ENCODE measurements at places on chromosomes 2 and 18.

- no peak for DNase-seq
These were observed 605 bp downstream of the ZNF2 start for GRCh38 chr2:95166065-95166763.

DNA sequence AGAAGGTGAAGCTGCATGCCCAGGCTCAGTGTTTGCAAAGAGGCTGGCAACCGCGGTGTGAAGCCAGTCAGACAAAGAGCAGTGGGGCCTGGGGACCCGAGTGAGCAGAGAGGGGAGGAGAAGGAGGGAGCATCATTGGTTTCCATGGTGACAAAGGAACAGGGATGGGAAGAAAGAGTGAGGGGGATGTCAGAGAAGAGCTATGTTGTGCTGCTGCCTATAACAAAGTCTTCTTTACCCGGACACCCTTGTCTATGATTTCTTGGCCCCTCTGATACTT lies 14.5 kb downstream of the TMEM247 start:
- no peak for DNase-seq

- no peak for DNase-seq
These were observed 786 bp downstream of the POLE4 start for GRCh38 chr2:74959106-74959751.

GRCh38 chr2:11396467-11397445 lies 52.3 kb upstream of the ROCK2 start:
- no peak for DNase-seq

DNA sequence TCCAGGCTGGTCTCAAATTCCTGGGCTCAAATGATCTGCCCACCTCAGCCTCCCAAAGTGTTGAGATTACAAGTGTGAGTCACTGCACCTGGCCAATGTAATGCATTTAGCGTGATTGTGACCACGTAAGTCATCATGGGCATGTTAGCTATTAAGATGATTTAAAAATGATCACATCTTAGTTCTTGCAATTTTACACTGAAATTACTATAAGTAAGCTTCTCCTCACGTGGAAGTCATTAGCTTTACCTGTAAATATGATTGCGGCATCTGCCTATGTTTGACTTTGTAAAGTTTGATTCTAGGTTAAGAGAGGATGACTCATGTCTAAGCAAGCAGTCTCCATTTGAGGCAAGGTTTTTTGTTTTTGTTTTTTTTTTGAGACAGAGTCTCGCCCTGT lies 85.5 kb downstream of the PMAIP1 start:
- no peak for DNase-seq

DNA sequence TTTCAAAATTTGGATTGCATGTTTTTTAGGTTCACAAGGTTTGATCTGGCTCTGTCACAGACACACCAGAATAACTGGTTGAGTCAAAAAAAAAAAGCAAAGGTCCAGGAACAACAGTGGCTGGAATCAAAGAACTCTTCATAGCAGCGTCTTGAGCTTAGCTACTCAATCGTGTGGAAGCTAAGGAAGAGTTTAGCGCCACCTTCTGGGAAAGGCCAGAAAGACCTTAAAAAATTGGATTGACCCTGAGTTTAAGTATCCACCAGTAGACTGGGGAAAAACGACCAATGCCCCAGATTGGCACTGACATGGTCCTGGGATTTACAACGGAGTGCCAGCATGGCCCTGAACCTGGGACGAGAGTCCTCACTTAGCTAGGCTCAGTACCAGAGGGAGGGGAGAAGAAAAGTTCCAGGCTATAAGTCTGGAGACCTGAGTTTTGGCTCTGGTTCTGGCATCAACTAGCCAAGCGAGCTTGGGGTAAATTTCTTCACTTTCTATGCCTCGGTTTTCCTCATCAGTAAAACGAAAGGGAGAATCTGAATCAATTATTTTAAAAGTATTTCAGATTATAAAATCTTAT lies 71.1 kb upstream of the TFCP2L1 start:
- DNase-seq: peak; percentile 73

DNA sequence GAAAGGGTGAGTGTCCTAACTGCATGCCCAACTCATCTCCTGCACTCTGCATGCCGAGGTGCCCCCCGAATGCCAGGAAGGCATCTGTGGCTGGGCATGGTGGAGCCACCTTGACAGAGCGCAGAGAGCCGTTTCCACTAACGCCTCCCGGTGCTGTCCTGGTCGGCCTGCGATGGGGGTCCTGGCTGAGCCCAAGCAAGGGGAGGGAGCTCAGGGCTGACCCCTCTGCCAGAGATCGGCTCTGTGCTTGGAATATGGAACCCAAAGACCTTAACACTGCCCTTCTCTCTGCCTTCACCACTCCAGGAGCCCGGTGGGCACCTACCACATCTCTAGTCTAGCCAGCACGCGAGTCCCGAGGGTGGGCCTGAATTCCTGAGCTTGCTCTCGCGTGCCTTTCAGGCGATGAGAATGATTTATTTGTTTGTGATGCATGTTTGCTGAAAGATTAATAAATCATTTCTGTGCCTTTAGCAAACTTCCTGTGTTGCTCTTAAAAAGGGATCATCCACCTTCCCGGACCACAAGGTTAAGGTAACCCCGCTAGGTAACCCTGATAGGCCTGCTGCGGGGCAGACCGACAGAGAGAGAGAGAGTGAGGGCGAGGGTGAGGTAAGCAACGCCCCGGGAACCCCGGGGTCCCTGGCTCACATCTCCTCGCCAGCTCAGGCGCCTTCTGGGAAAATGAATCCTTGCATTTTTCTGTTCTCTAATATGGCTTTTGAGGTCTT lies 35.3 kb downstream of the PDIA6 start:
- DNase-seq: no peak

- no peak for DNase-seq
These were observed 71.4 kb downstream of the MARCHF4 start for GRCh38 chr2:216300906-216301305.

DNA sequence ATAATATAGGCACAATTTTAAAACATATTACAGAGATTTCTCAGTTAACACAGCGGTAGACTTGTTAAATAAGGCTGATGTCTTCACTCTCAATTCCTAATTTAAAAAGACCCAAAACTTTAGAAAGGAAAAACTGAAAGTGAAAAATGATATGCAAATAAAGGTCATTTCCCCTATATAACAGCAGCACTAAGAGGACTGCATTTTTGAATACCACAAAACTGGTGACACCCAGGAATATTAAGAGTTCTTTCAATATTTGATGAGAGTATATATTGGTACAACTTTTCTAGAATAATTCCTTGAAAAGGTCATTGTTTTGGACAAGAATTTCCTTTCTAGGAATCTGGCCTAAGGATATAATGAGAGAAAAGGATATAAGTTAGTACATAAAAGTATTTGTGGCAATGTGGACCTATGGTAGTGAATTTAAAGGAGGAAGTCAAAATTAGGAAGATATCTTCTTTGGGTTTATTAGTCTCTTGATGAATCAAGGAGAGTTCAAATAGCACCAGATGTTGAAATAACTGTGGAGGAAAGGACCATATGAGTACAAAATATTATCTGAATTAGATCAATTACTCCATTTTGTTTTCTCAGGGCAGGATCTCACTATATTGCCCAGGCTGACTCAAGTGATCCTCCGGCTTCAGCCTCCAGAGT lies 70.3 kb downstream of the TMEM237 start:
- DNase-seq: peak; percentile 8

DNA sequence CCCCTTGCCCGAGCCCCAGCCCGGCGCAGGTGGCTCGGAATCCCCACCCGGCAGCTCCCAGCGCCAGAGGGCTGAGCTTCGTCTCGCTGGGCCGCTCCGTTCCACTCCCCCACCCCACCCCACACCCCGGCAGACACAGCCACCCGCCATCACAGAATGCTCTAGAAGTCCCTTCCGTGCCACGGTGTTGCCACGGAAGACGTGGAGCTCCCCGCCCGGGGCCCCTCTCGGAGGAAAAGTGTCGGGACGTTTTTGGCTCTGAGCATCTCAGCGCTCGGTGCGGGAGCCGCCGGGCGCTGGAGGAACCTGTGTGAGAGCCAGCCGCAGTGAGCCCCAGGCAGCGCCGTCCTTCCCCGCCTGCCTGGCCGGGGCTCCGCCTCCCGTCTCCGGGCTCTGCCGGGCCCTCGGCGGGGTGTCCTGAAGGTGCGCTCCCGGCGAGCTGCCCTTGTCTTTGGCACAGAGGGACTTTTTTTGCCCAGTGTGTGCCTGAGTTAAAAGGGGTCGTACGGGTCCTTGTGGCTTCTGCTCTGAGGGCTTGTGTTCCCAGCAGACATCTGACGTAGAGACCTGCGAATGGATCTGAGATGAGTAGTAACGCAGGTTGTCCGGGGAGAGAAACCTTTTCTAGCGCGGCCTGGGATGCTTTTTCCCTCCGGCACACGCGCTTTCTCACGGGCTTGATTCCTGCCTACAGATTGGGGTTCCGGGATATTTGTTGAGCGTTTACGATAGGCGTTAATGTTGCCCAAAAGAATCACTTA lies 1.8 kb downstream of the ZCCHC2 start:
- peak; percentile 78 for DNase-seq

DNA sequence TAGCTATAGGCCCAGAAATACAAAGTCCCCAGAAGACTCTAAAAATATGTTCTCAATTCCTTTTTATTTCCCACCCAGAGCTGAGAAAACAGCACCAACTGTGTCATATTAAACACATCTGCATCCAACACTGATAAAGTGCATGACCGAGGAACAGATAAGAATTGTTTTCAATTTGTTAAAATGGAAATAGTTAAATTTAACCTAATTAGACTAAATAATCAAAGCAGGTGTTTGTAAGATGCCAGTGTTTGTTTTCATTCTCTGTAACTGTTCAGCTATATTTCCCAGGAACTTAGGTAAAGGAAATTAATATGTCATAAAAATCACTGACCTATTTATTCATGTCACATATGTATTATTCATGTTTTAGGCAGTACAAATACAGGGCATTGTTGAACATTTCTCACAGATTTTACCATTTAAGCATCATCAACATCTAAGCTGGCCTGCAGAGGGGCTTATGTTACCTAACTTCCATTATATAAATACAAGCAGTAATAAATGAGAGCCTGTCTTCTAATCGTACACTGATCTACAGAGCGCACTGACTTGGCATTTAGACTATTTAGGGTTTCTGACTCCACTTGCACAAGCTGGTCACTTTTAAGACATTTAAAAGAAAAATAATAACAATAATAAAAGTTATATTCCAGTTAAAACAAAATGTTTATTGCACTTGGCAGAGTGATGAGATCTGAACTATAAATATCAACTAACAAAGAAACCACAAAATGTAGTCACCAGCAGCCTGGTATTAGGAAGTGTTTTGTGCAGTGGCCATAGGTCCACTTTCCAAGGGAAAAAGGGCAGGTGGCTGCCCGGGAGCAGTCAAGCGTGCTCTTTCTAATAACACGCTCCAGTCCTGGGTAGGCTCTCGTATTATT lies 86.6 kb upstream of the ZFP36L2 start:
- DNase-seq: peak; percentile 52

DNA sequence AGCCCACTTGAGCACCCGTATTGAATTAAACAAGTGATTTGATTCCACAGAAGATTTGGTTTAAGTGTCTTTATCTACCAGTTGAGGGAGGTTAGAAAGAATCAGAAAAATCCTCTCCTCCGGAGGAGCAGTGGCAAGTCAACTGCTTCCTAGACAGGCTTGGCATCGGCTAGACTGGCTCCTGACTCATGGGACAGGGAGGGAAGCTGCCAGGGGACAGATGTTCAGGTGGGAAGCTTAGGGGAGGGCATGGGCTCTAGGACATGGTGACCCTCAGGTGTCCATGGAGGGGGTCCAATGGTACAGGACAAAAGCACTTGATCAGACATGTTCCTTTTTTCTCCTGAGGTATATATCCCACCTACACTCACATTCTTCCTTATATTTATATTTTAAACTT lies 119.3 kb upstream of the IL1R2 start:
- no peak for DNase-seq

DNA sequence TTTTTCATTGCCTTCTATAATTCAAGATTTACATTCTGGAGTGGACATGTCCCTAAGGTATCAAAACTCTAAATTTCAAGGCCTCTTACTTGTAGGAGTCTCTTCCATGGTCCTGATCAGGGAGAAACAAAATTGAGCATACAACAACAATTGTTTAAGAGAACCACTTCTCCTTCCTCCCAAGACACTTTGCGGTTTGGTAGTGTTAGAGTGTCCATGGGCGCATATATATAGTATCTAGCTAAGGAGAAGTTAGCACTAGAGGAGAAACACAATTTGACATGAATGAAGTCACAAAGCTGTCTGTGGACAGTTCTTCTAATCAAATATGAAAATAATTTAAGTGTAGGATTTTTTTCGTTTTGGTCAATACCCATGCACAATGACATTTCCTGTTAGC lies 349.1 kb upstream of the MAP2 start:
- no peak for DNase-seq

GRCh38 chr18:30929718-30930117 lies 112.8 kb downstream of the DSC3 start:
- DNase-seq: no peak

DNA sequence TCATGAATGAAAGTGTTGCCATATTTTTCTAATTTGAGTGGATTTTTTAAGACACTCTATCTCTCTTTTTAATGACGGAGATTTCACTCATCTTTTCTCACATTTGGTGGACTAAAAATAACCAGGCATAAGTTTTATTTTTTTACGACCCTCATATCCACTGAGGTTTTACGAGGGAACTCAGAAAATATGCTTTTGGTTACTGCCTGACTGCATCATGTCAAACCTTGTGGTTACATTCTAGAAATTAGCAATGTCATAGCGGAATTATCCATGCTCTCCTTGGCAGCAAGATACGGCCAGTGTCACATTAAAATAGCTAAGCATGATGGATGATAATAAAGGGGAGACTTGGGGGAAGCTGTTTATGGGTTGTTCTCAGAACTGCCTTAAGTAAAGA lies 428.6 kb upstream of the FSHR start:
- DNase-seq: no peak

DNA sequence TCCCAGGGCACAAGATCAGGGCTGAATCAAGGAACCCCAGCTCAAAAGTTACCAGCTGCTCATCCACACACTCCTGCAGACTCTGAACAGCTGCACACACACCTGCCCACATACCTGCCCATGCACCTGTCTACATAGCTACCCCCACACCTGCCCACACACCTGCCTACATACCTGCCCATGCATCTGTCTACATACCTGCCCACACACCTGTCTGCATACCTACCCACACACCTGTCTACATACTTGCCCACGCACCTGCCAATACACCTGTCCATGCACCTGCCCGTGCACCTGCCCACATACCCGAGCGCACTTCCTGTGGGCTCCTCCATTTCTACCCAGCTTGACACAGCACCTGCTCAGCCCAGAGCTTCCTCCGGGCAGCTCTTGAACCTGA lies 122.8 kb upstream of the AGAP1 start:
- DNase-seq: no peak

DNA sequence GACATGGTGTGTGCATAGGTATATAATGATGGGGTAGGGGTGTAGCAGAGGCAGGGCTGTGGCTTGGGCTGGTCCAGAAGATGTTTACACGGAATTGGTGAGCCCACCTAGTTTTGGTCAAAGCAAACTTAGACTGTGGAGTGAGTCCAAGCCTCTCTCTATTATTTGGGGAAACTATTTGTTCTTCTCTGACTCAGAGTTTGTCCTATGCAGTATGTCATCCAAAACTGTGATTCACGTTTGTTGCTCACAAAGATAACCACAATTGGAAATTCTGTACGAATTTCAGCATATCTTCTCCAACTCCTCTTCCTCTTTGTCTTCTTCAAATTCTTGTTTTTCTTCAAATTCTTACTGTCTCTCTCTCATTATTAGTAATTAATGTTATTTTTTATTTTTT lies 292.9 kb downstream of the XIRP2 start:
- no peak for DNase-seq

- no peak for DNase-seq
These were observed 412.1 kb upstream of the CWC22 start for GRCh38 chr2:180419212-180419611.
